ENCODE measurements at places on chromosomes 13 and 19. TPM values are rescaled to one million over a fixed set of nuclear protein-coding genes. Genes with fewer than 3 reads are reported as not detected.

Gene FUT1
- total RNA-seq = 1.8 TPM

Gene IGFL2
- not detected for total RNA-seq

Gene CEACAM16
- total RNA-seq = not detected

Gene POU2F2
- total RNA-seq = not detected

Gene FAAP24
- total RNA-seq = 2.1 TPM

Gene PDX1
- total RNA-seq = not detected

Gene ACP7
- not detected for total RNA-seq

Gene RNF113B
- not detected for total RNA-seq

Gene CBY2
- total RNA-seq = not detected

Gene RNASEH2A
- total RNA-seq = 7.7 TPM

Gene SLITRK6
- 2.9 TPM for total RNA-seq

Gene PCDH17
- under 0.01 TPM for total RNA-seq

Gene ATP8A2
- 0.09 TPM for total RNA-seq

Gene DAND5
- not detected for total RNA-seq

Gene TMEM59L
- total RNA-seq = 14.5 TPM

Gene SLC8A2
- total RNA-seq = 1.3 TPM

Gene CLDND2
- total RNA-seq = not detected

Gene NXNL1
- not detected for total RNA-seq

Gene ZNF446
- total RNA-seq = 15.7 TPM

Gene NR2F6
- 87.4 TPM for total RNA-seq

Gene ZNF628
- total RNA-seq = 1.9 TPM

Gene ZNF728
- not detected for total RNA-seq
